T-helper 17 cell (primary cell): ENCODE measurements at places on chromosomes 16 and 17.

- DNase-seq = no peak
Measured at GRCh38 chr17:52170963-52171572, 12.6 kb upstream of the CA10 start.

GRCh38 chr16:1768767-1769401 is 2.5 kb downstream of the NME3 start:
- DNase-seq = no peak

- DNase-seq = no peak
Measured at GRCh38 chr16:89139907-89140361, 31.6 kb upstream of the CDH15 start.

- DNase-seq = no peak
Measured at GRCh38 chr17:2181897-2182448, 121.6 kb downstream of the SMG6 start.

- peak; percentile 56 for DNase-seq
Measured at GRCh38 chr17:63622574-63623390, 565 bp downstream of the MAP3K3 start.

GRCh38 chr17:58911741-58912343 is 156.2 kb downstream of the PPM1E start:
- DNase-seq = no peak

GRCh38 chr17:35162755-35163154 is 15.1 kb downstream of the UNC45B start:
- no peak for DNase-seq
